ENCODE measurements at places on chromosomes 5 and 9.

DNA sequence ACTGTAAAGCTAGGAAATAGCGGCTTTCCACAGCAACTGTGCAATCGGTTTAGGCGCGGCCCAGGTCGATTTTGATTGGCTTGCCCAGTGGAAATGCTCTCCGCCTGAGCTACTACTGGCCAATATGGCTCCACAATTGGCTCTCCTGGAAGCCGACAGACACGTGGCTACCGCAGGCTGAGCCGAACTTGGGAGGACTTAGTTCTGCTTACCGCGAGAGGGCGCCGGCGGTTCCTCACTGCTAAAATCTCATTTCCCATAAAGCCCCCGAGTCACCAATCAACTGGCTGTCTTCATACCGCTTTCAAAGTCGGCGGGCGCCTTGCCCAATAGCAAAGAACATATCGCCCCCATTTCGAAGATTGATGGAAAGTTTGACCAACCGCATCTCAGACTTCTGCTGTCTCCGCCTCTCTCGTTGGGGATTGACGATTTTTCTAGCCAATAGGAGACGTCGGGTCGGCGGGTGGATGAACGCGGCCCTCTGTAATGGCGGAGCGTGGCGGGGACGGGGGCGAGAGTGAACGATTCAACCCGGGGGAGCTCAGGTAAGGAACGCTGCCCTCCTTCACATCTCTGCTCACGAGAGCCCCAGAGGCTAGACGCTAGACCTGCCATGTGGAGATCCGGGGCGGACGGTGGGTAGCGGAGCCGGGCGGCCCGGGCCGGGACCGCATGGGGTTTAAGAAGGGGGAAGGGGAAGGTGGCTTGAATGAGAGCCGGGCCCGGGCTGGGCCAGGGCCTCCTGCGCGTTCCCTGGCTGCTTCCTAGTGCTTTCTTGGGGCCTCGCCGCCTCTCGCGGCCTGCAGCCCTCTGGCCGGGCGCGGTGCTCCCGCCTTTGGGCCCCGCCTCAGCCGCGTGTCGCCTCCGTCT is at the start of gene TCERG1:
Gene TCERG1, plus strand, starts transcription at position 473 of the 873 bp plus-strand sequence. Its CDS starts 17 bp downstream, at position 490.
- DNase-seq = peak; percentile 100

GRCh38 chr5:76771705-76772405 is 47.0 kb upstream of the F2RL1 start:
- DNase-seq = no peak

DNA sequence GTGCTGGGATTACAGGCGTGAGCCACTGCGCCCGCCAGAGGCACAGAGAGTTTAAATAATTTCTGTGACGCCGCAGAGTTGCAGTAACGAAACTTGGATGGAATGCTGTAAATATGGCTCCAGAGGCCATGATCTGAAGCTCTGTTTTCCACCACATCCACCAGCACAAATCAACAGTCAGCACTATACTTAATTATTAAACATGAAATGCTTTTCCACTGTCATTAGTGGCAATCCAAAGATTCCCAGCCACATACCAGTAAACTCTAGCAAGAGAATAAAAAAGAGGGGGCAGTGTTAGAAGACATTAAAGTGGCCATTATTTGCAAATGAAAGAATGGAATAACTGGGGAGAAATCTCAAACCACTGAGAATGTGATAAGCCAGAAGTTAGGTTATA is 242.5 kb downstream of the DIRAS2 start:
- no peak for DNase-seq

DNA sequence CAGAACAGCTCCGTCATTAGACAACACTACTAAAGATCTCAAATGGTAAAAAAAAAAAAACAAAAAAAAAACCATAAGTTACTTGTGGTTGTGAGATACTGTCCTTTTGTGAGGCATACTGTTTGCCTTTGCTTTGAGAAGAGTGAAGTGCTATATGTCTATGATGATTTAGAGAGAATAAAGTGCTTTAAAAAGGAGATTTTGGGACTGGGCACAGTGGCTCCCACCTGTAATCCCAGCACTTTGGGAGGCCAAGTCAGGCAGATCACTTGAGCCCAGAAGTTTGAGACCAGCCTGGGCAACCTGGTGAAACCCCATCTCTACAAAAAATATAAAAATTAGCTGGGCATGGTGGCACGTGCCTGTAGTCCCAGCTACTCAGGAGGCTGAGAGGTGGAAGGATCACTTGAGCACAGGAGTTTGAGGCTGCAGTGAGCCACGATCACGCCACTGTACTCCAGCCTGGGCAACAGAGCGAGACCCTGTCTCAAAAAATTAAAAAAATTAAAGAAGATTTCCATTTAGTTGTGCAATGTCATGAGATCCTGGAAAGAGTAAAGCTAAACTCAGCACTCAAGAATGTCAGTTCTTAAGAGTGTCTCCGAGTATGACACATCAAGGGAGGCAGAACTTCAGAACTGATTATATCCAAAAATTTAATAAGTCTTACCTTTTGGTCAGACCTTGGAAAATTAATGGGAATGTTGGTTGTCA is 87.3 kb downstream of the PRDM6 start:
- no peak for DNase-seq

GRCh38 chr5:73897893-73898292 is 271.9 kb downstream of the ARHGEF28 start:
- no peak for DNase-seq

DNA sequence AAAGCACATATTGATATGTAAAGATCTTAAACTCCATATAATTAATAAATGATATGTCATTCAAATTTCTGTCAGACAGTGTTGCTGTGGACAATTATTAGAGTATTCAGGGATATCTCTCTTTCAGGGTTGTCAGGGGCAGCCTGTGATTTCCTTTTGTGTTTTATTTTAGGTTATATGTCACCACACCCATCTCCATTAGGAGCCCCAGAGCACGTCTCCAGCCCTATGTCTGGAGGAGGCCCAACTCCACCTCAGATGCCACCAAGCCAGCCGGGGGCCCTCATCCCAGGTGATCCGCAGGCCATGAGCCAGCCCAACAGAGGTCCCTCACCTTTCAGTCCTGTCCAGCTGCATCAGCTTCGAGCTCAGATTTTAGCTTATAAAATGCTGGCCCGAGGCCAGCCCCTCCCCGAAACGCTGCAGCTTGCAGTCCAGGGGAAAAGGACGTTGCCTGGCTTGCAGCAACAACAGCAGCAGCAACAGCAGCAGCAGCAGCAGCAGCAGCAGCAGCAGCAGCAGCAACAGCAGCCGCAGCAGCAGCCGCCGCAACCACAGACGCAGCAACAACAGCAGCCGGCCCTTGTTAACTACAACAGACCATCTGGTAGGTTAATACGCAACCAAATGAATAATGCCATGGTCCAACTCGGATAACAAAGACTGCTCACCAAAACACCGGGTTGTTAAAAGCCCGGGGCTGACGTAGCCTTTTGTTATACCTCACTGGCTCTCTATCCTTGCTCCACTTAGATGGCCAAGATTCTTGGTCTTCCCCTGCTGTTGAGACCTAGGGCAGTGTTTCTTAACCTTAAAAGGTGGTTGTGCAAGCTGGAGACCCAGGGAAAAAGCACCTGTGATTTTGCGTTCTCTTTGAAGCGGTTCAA is 24.4 kb downstream of the SMARCA2 start:
- DNase-seq = no peak

- DNase-seq = no peak
Observed at GRCh38 chr9:68455451-68455850, 85.2 kb downstream of the TMEM252 start.

- no peak for DNase-seq
Observed at GRCh38 chr9:131732061-131732526, 7.8 kb downstream of the RAPGEF1 start.

DNA sequence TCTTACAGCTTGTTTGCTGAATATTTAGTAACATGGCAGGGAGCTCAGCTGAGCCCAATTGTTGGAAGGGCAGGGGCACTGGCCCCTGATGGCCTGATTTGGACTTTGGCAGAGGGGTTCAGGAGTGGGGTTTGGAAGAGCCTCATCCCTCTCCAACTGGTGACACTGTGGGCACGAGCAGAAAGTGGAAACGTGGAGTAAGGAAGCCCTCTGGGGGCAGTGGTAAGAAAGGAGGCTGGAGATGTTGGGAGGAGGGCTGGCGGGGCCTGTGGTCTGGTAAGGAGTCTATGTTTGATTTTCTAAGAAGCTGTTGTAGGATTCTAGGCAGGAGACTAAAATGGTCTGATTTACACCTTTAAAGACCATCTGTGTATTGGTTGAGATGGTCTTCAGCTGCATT is 208.9 kb downstream of the HSPA4 start:
- peak; percentile 12 for DNase-seq

- no peak for DNase-seq
Observed at GRCh38 chr5:103587185-103587748, 24.7 kb upstream of the NUDT12 start.

DNA sequence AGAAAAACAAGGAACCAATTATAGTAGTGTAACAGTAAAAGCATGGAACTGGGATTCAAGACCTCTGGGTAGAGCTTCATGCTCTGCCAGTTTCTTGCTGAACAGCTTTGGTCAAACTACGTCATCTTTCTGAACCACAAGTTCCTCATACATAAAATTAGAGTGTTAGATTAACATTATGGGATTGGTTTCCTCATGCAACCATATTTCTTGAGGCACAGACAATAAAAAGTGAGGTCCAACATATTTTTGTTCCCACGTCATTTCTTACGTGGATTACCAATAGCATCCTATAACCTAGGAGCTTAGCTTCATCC is 354.8 kb downstream of the TMEM232 start:
- DNase-seq = no peak

DNA sequence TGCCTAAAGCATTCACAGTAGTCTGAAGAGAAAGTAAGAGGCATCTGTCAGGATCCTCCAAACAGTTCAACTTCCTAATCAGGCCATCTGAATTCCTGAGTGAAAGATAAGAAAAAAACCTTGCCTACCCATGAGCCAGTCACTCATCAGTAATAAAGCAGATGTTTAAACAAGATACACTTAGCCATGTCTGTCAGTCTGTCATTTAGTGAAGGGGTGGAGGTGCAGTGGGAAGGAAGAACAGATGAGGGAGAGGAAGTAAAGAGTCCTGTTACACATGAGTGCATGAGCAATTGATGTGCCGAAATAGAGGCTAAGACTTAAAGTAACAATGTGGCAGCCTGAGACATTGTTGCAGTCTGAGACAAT is 29.9 kb upstream of the DMRTA1 start:
- DNase-seq = no peak

GRCh38 chr5:40787986-40788385 is 10.2 kb downstream of the PRKAA1 start:
- no peak for DNase-seq

DNA sequence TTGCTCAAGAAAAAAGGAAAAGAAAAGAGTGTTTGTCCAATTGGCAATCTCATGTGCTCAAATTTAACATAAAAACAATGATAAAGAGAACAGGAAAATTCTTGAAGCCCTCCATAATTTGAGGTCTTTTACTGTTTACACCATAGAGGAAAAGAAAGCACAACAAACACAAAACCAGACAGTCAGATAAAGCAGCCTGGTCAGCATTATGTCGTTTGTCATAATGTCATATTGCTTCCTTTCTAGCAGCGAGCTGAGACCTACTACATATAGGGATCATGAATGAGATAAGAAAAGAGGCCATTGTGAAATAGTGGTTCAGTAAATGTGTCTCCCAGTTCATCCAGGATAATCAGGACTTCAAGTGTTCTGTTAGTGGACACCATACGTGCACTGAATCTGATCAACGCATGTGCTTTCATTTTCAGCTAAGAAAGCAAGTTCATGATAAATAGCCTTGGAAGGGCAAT is 64.7 kb upstream of the SELENOP start:
- DNase-seq = peak; percentile 70

- DNase-seq = no peak
Observed at GRCh38 chr5:170741801-170742200, 41.7 kb upstream of the GABRP start.

- no peak for DNase-seq
Observed at GRCh38 chr5:154365823-154366222, 80.0 kb upstream of the SAP30L start.

- DNase-seq = no peak
Observed at GRCh38 chr5:101425339-101425859, 522.3 kb upstream of the ST8SIA4 start.

DNA sequence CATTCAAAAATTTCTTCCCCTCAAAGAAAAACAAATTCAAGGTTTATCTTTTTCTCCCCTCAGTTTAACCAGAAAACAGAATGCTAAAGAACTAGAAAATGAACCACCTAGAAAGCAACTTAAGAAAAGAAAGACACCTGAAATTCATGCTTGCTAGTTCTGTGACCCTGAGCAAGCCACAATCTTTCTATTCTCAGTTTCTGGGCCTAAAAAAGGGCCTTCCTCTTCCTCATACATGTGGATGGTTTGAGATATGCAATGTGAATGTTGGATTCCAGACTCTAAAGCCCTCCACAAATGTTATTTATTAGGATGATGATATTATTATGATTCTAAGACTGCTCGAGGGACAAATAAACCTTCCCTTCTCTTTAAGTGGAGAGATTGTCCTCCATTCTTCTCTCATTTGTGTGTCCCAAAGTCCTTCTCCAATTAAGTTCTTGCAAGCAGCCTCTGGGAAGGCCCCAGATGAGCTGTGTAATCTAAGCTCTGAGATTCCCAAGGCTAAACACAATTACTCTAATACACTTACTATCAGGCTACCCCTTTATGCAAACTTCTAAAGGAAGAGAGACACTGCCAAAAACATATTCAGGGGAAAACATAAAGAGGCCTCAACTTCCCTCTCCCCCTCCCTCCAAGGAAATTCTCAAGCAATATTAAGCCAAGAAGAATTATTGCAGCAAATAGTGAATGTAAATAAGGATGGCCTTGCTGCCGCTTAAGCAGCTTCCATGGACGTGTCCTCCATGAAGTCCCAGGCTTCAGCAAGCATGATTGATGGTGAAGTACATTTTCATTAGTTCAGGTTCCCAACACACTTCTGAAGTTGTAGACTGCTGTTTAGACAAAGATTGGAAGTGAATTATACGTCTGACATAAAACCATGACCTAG is 80.2 kb downstream of the PRKACG start:
- DNase-seq = no peak

DNA sequence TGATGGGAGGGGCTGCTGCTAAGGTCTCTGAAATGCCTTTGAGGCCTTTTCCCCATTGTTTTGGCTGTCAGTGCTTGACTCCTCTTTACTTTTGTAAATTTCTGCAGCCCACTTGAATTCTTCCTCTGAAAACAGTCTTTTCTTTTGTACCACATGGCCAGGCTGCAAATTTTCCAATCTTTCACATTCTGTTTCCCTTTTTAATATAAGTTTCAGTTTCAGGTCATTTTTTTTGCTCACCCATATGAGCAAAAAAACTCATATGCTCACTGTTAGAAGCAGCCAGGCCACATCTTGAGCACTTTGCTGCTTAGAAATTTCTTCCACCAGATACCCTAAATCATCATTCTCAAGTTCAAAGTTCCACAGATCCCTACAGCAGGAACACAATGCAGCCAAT is 234.6 kb upstream of the ADRA1B start:
- DNase-seq = no peak

- no peak for DNase-seq
Observed at GRCh38 chr5:66880401-66880800, 284.2 kb downstream of the MAST4 start.

GRCh38 chr5:172668594-172669071 is 27.6 kb downstream of the NEURL1B start:
- DNase-seq = no peak

All from small intestine (tissue), 16 donors.